Right cardiac atrium (tissue), 5 donors: ENCODE measurements at places on chromosomes 7 and 10.

DNA sequence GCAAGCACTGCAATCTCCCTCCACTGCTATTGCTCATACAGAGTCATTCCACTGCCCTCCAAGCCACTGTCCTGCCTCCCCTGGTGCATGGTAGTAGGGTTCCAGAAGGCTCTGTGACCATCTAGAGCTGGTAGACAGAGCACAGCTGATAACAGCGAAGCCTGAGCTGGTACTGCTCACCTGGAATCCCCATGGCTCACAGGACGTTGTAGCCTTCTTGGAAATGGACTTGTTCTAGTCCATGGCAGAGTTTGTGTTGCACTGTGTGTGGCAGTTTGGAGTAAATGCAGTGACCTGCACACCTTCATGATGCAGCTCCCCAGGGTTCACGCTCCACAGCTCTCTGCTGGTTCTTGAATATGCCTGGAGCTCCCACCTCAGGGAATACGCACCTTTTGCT lies 67.0 kb downstream of the ITGA8 start:
- no peak for DNase-seq

DNA sequence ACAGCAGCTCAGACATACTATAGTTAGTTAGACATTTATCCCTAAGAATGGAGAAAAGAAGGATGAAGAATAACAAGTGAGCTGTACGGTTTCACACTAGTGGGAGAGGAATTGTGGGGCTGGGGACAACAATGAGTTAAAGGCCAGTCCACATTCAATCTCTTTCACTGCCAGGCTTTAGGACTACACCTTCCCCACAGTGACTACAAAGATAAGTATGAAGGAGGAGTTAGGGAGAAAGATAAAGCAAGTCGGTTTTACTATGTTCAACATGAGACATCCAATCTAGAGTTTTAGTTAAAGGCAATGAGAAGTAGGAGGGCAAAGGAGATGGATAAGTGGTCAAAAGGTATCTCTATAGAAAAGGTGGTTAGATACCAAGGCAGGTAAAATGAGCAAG lies 16.3 kb downstream of the ARHGAP12 start:
- no peak for DNase-seq

GRCh38 chr7:112898432-112899290 lies 108.5 kb upstream of the TMEM168 start:
- DNase-seq: no peak

- no peak for DNase-seq
Measured at GRCh38 chr7:88523645-88524044, 217.0 kb upstream of the STEAP4 start.

- no peak for DNase-seq
Measured at GRCh38 chr10:24574578-24575155, 149.0 kb downstream of the ARHGAP21 start.

- DNase-seq: no peak
Measured at GRCh38 chr7:80481196-80481884, 30.5 kb downstream of the GNAT3 start.
